NCI-H748 treated with DMSO at 0.1 percent for 48 hours (cell line): ENCODE measurements at places on chromosomes 1 and 21.

GRCh38 chr1:82565546-82565945 lies 764.8 kb downstream of the ADGRL2 start:
- DNase-seq = no peak

- no peak for DNase-seq
Observed at GRCh38 chr1:211975152-211975941, 60.0 kb downstream of the INTS7 start.

DNA sequence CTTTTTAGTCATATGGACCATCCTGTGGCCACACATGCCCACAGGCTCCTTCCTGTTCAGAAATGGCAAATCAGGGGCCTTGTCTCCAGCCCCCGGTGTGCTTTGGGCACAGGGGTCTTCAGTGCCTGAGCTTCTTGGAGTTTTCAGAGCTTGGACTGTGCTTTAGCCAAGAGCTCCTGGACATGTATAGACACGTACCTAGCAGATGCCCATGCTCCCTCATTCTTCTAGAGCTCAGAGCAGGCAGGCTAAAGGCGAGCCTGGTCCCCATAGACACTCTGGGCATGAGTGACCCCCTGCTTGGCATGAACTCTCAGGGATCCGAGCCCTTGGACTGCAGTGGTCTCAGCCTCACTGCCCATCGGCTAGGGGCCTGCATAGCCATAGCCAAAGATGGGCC lies 106.8 kb downstream of the EPHB2 start:
- no peak for DNase-seq

- DNase-seq = no peak
Observed at GRCh38 chr1:229409616-229410369, 24.1 kb downstream of the ACTA1 start.

- no peak for DNase-seq
Observed at GRCh38 chr1:168783458-168784210, 54.6 kb upstream of the DPT start.

- DNase-seq = peak; percentile 9
Observed at GRCh38 chr1:112808861-112809684, 93.9 kb upstream of the PPM1J start.

GRCh38 chr1:169699707-169700106 lies 11.7 kb downstream of the SELL start:
- no peak for DNase-seq

GRCh38 chr1:226967665-226968064 lies 27.6 kb downstream of the COQ8A start:
- DNase-seq = no peak

DNA sequence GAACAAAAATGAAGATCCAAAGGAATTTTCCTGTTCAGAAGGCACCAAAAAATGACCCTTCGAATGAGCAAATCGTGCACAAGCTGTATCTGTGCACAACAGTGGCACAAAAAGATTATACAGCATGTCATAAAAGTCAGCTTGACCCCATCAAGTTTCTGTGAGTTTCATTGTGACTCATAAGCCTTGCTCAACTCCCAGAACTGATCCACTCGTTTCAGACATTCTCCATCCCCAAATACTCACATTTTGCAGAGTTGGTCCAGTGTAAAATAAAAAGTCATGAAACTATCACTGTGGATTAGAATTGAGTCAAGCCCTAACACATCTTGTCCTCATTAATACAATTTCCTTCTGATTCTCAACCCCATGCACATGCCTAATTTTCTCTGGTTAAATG lies 174.7 kb upstream of the PKN2 start:
- DNase-seq = no peak

GRCh38 chr21:16563116-16563515 lies 833.3 kb downstream of the USP25 start:
- DNase-seq = no peak

DNA sequence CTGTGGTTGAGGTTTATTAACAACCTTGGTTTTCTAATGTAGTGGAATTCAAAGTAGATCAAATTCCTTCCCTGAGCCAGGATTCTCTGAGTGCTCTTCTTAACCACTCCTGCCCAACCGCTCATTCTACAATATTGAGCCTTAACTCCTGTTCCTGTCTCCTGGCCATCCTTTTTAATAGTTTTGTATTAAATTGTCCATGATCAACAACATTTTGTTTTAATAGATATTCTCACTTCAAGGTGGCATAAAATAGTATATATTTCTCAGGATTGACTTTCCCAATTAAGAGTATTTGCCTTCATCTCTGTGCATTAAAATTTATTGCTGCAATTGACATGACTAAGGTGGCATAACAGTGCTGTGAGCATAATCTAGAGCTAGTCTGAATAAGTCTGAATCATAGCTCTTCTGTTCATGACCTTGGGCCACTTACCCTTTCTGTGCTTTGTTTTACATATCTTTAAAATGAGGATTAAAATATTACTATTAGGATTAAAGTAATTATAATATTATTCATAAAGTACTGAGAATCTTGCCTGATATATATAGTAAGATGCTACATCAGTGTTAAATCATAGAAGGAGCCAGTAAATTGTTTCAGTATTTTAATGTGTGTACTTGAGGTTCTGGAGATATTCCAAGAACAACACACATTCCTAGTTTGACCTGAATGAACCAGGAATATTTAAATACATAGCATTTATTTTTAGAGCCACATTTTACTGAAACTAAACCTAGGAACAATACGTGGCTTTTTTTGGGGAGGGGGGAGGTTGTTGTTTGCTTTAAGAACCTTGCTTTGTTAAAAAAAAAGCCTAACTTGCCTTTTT lies 76.4 kb downstream of the ADGRL2 start:
- no peak for DNase-seq

GRCh38 chr1:7093297-7093696 lies 308.0 kb downstream of the CAMTA1 start:
- no peak for DNase-seq

- no peak for DNase-seq
Observed at GRCh38 chr1:156959925-156960324, 39.5 kb downstream of the LRRC71 start.
